Fibroblast of skin of right quadriceps (primary cell): ENCODE measurements at places on chromosomes 5 and 9.
A peak's percentile ranks its signal among the peaks of the same experiment; 100 is the strongest.

GRCh38 chr5:1665231-1665630, 134.4 kb downstream of the MRPL36 start:
- no peak for DNase-seq

GRCh38 chr9:3191715-3192114, 334.1 kb downstream of the RFX3 start:
- DNase-seq, result no peak

DNA sequence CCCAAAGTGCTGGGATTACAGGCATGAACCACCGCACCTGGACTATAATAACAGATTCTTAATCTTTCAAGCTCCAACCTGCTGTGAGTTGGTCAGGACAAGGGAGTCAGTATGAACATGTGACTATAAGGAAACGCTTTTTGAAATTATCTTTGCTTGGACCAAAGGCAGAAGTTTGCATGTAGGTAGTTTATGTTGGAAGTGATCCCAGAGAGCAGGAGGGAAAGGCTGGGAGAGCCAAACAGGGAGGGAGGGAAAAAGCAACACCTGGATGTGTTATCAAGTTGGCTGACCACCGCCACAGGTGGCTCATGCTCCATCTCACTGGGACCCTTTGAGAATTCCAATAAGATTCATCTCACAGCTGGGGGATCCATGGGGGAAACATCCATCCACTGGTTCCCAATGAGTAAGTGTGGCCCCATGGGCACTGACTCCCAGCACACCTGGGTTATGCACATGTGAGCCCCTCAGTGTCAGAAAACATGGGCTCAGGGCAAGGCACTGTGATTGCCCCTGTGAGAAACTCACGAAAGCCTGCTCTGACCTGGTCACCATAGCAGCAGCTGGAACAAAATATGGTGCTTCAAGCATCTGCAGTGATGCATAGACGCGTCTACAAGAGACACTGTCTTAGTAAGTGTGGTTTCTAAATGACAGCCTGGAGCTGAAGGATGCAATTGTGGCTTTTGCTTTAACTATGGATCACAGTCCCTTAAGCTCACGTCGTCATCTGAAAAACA, 62.1 kb downstream of the ARSB start:
- DNase-seq, result no peak

GRCh38 chr5:164302533-164303235, 797.3 kb downstream of the MAT2B start:
- DNase-seq, result peak; percentile 59
